ENCODE measurements at places on chromosomes 7 and 10. TPM values are rescaled to one million over a fixed set of nuclear protein-coding genes. Genes with fewer than 3 reads are reported as not detected.
A peak's percentile ranks its signal among the peaks of the same experiment; 100 is the strongest.

GRCh38 chr7:117017017-117017451, 63.7 kb downstream of the ST7 start:
- DNase-seq = no peak

DNA sequence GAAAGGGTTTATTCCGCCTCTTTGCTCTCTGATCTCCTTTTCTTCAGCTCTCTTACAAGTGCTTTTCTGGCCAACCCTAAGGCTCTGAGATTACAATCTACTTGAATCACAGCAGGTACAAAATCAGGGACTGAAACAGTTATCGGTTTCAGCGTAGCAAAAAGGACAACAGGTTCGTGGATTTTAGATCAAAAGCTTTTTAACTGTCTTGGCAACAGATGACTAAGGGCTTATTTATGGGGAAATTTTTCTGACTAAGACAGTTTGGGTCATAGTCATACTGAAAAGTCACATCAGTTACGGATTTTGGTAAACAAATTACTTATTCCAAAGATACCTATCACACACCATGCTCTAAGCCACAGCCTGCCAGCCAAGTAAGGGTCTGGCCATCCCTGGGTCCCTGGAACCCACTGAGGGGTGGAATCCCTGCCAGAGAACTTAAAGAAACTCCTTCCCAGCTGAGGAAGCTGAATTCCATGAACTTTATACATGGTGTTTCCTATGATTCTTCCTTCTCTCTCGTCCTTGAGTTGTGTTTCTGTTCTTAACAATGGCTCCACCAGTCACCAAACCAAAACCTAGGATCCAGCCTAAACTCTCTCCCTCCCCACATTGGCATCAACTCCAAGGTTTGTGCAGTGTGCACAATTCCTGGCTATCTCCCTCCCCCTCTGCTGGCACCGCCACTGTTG, 169.3 kb downstream of the FAM107B start:
- peak; percentile 72 for DNase-seq

DNA sequence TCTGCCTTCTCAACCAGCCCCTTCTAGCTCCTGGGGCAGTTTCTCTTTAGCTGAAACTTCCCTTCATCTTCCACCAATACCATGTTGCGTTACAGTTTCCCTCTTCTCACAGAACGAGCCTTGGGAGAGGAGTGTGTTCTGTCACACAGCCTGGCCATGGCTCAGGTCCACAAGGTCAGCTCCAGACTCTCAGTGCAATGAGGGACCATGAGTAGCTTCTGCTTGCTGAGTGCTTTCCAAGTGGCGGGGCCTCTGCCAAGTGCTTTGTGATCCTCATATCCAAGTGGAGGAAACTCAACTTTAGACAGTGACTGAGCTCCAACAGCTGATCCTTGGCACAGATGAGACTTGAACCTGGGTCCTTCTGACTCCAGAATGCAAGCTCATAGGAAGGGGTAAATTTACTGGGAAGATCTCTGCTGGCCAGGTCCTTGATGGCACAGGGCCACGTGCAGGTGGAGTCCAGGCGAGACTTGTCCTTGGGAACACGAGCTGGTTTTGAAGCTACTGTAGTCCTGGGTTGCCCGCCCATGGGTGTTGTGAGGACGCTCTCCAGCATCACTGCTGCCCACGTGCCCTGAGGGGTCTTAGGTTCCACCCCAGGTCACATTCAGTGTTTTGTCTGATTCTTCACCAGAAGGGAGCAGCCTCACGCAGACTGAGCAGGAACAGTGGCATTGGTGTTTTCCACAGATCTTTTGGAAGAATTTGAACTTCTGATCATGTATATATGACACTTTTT, 238.0 kb downstream of the EBF3 start:
- DNase-seq = no peak

DNA sequence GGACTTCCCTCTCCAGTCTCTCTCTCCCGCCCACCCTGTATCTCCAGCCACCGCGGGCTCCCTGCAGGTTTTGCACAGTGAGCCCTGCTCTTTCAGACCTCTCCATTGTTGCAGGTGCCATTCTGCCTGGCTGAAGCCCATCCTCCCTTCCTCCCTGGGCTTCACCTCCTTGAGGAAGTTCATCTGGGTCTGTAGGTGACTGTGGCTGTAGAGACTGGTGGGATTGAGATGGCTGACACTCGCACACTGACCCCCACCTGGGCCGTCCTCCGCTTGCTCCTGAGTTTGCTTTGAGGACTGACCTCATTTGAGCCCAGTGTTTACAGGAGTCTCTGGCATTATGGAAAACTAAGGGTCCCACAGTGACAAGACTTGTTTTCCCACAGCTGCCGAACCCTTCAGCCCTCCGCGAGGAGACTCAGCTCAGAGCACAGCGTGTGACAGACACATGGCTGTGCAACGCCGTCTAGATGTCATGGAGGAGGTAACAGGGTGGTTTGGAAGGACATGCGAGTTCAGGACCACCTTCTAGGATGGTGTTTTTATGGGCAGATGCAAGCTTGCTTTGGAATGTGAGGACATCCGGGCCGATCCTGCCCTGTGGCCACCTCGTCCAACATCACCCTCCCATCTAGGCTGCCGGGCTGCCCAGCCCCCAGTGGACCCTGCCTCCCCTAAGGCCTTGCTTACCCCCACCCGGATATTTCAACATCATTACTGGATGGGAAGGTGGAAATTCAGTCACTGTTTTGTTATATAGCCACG, 9.3 kb downstream of the PLAC9 start:
- DNase-seq = no peak

- no peak for DNase-seq
Measured at GRCh38 chr7:134902058-134902457, 84.2 kb upstream of the AGBL3 start.

GRCh38 chr10:133127291-133128125, 32.5 kb upstream of the KNDC1 start:
- DNase-seq = no peak

- DNase-seq = no peak
Measured at GRCh38 chr7:33278095-33278494, 148.7 kb downstream of the BBS9 start.

DNA sequence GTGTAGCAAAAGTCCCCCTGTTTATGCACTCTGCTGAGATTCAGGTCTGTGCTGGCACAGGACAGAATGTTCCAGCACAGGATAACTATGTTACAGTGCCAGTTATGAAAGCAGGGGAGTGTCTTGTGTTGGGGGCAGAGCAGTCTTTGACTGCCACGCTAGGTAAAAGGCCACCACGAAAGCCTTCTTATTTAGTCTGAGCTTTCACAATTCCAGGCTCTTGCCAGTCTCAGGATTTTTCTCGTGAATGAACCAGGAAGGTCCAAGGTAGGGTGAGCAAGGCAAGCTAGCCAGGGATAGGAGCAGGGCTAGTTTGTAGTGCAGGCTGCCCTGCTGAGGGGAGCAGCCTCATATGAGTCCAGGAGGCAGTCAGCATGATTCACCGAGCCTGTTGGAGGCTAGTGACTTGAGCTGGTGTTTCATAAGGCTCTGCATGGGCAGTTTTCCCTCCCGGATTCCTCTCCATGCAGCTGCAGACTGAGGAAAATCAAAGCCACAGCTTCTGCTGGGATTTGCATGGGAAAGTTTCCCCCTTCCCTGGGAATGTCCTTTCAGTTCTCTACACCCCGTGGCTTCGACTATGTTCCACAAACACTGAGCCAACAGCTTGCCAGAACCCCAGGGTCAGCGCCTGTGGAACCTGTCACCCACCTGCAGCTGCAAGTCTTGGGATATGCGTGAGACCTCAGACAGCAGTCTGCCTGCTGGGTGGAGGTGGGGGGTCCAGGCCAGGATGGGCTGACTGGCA, 112.3 kb downstream of the JCAD start:
- DNase-seq = peak; percentile 73

GRCh38 chr10:114138581-114138980, 35.4 kb downstream of the CCDC186 start:
- DNase-seq = peak; percentile 77

The H2BK1 gene
- not detected for polyA plus RNA-seq

The NOLC1 gene
- polyA plus RNA-seq = 32.1 TPM

Measured in endothelial cell of umbilical vein (primary cell).